ENCODE measurements at places on chromosomes 7 and 10. TPM values are rescaled to one million over a fixed set of nuclear protein-coding genes. Genes with fewer than 3 reads are reported as not detected.

Gene STEAP2
- polyA plus RNA-seq, result 11.6 TPM

Gene FKBP6
- 0.61 TPM for polyA plus RNA-seq

Gene CLDN3
- 1.8 TPM for polyA plus RNA-seq

Gene CBX3
- polyA plus RNA-seq, result 361 TPM

Gene HTRA1
- 181 TPM for polyA plus RNA-seq

Gene BTBD16
- 0.74 TPM for polyA plus RNA-seq

Gene WEE2
- polyA plus RNA-seq, result 0.46 TPM

Gene LRRTM3
- 0.55 TPM for polyA plus RNA-seq

Gene TWNK
- polyA plus RNA-seq, result 15.1 TPM

Gene BAMBI
- polyA plus RNA-seq, result 46.6 TPM

Gene THSD7A
- 83.4 TPM for polyA plus RNA-seq

Gene UBTD1
- polyA plus RNA-seq, result 12.7 TPM

Gene ATOH7
- polyA plus RNA-seq, result 1.7 TPM

Gene H2BK1
- polyA plus RNA-seq, result not detected

Gene GRID1
- 1.8 TPM for polyA plus RNA-seq

Gene PDZD7
- polyA plus RNA-seq, result 2.6 TPM

Gene EN2
- polyA plus RNA-seq, result 0.04 TPM

Gene TMEM178B
- polyA plus RNA-seq, result 0.66 TPM

Gene TSPAN13
- 31.4 TPM for polyA plus RNA-seq
